T-cell (primary cell): ENCODE measurements at places on chromosomes 16 and 17.

GRCh38 chr16:19833581-19833980 is 51.1 kb downstream of the GPRC5B start:
- DNase-seq, result no peak

DNA sequence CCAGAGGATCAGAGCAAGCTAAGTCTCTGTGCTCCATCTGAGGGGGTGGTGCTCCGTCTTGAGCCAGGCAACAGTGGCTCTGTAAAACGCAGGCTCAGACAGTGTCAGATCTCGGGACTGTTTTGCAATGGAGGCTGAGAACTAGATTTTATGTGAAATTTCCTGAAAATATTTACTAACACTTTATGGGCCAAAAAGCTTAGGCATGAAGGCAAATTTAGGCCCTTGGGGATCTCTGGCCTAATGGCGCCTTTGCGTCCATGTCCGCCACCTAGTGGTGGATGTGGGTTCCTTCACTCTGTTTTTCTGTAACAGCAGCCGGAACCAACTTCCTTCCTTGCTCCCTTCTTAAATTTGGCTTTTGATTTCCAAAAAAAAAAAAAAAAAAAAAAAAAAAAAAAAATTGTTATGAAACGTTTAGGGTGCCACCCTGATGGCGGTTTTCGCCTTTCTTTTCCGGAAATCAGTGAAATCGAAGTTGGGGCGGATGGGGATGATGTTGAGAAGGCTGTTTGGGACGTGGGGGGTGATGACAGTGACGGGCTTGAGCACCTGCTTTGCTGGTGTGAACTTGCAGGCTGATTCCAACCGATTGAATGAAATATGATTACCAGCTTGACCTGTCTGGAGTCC is 14.0 kb upstream of the ELAC2 start:
- peak; percentile 36 for DNase-seq

DNA sequence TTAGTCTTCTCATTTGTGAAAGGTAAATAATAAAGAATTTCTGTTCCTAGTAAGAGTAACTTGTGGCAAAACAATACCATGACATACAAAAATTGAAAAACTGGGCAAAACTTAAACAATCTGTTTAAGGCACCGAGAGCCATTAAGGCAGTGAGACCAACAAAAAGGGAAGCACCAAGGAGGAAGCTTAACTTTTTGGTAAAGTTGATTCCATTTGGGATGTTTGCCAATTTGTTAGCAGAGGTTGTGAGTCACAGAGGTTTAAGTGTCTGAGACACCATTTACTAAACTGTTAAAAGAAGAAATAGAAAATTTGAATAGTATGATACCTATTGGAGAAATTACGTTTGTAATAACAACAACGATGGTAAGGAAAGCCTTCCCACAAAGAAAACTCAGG is 4.9 kb downstream of the SLC35G3 start:
- no peak for DNase-seq

GRCh38 chr16:83653785-83654184 is 154.0 kb upstream of the HSBP1 start:
- DNase-seq, result no peak

- DNase-seq, result no peak
These were observed 10.0 kb downstream of the SLC46A1 start for GRCh38 chr17:28395968-28396367.

- no peak for DNase-seq
These were observed 22.6 kb downstream of the SCNN1B start for GRCh38 chr16:23324727-23325126.

GRCh38 chr17:3804503-3804931 is 3.5 kb upstream of the ITGAE start:
- DNase-seq, result no peak

GRCh38 chr17:79843474-79843815 is 4.2 kb upstream of the CBX4 start:
- no peak for DNase-seq

GRCh38 chr17:7063518-7064094 is 16.4 kb downstream of the CLEC10A start:
- no peak for DNase-seq

- peak; percentile 89 for DNase-seq
These were observed 20.9 kb downstream of the TNS4 start for GRCh38 chr17:40480501-40481003.

GRCh38 chr17:75987041-75987440 is 8.0 kb downstream of the TEN1 start:
- DNase-seq, result no peak

- no peak for DNase-seq
These were observed 91.7 kb downstream of the RPGRIP1L start for GRCh38 chr16:53612003-53612402.

DNA sequence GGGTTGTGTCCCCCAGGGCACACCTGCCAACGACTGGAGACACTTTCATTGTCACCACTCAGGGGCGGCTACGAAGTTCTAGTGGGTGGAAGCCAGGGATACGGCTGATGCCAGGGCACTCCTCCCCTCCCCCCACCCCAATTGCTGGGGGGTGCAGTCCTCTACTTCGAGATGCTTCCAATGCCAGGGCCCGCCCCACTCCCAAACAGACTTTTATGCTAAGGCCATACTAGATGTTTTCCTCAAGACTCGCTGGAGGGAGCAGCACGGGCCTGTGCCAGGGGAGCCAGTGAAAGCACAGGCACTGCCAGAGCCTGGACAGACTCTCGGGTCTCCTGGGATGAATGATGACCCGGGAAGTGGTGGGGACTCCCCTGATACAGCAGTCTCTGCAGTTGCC is 178.0 kb downstream of the CPPED1 start:
- DNase-seq, result no peak

DNA sequence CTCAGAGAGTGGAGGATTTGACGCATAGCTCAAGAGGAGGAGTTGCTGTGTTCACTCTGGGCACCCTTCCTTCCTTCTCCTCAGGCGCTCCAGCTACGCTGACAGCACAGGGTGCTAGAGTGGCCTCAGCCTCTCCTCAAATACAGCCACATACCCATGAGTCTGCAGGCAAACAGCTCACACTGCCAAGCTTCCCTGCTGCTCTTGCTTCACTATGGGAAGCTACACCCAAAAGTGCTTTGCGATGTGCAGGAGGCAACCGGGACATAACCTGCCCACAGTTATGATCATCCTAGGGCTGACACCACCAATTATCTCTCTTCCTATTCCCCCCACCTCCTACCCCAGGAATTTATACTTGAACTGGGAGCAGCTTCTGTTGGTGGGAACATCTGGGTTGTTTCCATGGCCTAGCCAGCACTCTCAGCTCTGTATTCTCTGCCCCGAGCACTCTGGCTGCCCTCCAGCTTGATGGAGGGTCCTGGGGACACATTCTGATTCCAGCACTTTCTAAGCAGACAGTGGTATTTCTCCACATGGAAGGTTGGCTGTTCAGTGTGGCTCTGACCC is 40.3 kb upstream of the SREBF1 start:
- DNase-seq, result no peak

- no peak for DNase-seq
These were observed 79.8 kb downstream of the ZNF778 start for GRCh38 chr16:89297156-89297874.

- no peak for DNase-seq
These were observed 61.7 kb downstream of the KCNJ2 start for GRCh38 chr17:70230850-70231640.

DNA sequence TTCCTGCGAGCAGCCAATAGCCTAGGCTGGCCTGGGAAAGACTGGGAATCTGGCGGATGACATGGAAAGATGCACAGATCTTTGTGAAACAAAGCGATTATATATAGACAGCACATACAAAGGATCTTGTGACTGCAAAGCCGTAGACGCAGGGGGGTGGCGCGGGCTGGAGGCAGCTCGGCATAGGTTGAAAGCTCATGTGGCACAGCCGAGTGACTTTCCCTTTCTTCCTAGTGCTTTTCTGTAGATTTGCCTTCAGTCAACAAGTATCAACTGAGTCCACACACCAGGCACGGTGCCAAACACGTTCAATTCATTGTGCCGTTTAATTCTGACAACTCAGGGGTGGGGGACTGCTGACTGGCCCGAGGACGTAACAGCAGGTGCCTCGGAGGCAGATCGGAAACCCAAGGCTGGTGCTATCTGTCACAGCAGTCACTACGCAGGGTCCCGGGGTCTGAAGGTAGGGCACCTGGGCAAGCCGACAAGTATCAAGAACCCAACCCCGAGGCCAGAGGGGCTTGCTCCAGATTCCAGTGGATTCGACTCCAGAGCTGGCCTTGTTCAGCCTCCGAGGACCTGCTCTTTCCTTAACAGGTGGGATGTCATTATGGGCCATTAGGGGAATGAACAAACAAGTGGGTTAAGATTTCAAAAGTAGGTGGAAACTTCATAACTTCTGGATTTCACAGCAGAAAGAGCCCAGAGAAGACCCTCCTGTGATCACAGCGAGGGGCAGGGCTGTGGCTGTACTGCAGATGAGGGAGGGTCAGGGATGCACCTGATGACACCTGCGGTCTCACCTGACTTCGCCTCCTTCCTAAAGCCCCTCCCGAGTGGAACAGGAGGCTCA is 5.9 kb downstream of the PAM16 start:
- DNase-seq, result no peak

DNA sequence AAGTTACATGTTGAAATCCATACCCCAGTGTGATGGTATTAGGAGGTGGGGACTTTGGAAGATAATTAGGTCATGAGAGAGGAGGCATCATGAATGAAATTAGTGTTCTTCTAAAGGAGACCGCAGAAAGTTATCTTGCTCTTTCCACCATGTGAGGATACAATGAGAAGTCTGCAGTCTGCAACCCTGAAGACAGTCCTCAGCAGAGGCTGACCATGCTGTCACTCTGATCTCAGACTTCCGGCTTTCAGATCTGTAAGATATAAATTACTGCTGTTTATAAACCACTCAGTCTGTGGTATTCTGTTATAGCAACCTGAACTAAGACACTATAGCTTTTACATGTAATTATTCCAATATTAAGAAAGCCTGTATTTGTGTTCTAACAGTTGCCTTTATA is 116.7 kb upstream of the CES5A start:
- DNase-seq, result no peak

- peak; percentile 14 for DNase-seq
These were observed 32.7 kb upstream of the SSTR2 start for GRCh38 chr17:73132085-73132492.

GRCh38 chr17:77349976-77350830 is 209.4 kb downstream of the SEC14L1 start:
- DNase-seq, result no peak

DNA sequence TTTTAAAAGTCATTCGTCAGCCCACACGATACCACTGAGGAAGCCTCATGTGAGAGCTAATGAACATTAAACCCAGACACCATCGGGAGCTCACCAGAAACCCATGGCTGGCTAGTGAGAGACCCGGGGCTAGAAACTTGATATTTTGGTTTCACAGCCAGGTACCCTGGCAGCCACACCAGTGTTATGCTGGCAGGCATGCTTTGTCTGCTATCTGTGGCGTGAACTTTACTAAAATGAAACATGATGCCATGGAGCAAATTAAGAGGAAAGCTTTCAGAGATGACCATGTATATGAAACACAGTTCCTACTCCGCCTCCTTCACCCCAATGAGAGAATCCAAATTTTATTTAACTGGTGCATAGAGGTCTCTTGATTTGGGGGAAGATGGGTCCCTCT is 291.2 kb downstream of the IRX3 start:
- DNase-seq, result no peak

DNA sequence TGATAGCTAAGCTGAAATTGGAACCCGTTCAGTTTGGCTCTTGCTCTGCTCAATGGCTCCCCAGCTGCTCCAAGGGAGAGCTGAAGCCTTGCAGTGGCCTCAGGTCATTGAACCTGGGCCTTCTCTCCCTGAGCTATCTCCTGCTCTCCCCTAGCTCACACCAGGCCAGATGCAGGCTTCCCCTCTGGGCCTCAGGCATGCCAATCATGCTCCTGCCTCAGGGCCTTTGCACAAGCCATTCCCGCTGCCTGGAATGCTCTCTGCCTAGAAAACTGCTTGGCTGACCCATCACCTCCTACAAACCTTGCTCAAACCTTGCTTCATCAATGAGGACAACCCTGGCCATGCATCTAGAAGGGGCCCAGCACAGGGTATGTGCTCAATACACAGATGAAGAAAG is 16.7 kb upstream of the KRTAP17-1 start:
- no peak for DNase-seq

- DNase-seq, result no peak
These were observed 34.9 kb downstream of the CD300LF start for GRCh38 chr17:74677558-74678466.

GRCh38 chr17:30824002-30824355 is 513 bp downstream of the CRLF3 start:
- DNase-seq, result no peak

GRCh38 chr16:84791501-84791900 is 28.3 kb upstream of the CRISPLD2 start:
- DNase-seq, result no peak

DNA sequence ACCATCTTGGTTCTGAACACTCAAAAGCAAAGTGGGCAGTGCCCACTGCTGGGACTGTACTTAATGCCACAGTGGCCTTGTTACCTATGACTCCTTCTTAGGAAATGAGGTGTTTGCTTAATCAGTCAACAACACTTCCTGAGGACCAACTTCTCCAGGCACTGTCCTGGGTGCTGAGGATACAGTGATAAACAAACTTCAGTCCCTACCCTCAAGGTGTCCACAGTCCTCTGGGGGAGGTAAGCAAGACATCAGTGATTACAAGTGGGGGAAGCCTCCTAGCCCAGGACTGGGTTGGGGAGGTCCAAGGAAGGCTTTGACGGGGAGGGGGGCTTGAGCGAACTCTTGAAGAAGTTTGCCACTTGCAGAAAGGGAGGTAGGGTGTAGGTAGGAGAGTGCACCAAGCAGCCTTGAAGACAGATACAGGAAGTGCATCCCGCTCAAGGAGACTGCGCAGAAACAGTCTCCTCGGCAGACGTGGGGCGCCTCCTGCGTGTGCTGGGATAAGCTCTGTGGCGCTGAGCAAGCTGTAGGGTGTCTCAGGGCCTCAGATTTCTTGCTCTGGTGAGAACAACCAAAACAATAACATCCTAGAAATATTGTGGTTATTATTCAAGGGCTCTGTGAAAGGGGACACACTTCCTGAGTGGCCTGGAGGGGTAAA is 2.6 kb upstream of the ABCC3 start:
- no peak for DNase-seq

- no peak for DNase-seq
These were observed 54.6 kb upstream of the CORO6 start for GRCh38 chr17:29677221-29677791.

- no peak for DNase-seq
These were observed 19.7 kb upstream of the LRRC37A3 start for GRCh38 chr17:64938925-64939474.
